ENCODE measurements at places on chromosomes 5 and 9.
A peak's percentile ranks its signal among the peaks of the same experiment; 100 is the strongest.

DNA sequence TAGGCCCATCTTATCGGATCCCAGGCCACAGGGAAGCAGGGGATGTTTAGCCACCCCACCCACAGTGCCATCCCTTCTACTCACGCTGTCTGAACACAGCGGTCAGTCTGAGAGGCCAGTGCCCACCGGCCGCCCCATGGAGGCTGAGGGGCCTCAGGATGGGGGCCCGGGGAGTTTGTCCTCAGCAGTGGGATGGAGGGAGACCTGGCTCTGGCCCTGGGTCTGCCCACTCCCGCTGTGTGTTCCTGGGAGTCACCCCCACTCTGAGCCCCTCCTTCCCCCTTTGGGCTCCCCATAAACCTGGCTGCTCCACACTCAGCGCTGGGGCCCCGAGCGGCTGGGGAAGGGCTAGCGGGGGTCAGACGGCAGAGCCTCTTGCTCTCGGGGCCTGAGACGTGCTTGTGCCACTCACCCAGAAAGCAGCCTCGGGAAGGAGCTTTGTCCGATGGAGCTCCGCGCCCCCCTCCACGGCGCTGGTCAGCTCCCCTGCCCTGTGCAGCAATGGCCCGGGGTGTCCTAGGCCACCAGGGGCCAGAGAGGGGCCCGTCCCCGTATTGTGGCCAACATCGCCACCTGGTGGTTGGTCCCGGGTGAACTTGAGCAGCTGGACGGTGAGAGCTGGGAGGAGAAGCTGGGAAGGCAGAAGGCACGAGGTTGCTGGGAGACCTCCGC is 10.9 kb upstream of the LAMC3 start:
- peak; percentile 86 for DNase-seq

DNA sequence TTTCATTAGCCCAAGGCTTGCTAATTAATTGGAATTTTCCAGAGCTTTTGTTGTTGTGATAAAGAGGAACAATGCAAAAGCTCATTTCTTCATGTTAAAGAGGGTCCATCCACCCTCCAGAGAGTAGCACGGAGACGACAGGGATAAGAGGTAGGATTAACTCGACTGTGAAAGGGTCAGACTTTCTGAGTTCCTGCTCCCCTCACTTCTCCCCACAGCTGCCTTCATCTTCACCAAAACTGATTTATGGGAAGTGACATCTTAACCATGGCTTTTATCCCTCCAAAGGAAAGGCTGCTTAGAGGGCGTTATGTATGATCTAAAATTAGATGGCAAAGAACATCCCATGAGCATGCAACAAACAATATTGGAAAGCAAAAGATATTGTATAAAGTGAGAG is 135.5 kb downstream of the GLIS3 start:
- DNase-seq, result no peak

DNA sequence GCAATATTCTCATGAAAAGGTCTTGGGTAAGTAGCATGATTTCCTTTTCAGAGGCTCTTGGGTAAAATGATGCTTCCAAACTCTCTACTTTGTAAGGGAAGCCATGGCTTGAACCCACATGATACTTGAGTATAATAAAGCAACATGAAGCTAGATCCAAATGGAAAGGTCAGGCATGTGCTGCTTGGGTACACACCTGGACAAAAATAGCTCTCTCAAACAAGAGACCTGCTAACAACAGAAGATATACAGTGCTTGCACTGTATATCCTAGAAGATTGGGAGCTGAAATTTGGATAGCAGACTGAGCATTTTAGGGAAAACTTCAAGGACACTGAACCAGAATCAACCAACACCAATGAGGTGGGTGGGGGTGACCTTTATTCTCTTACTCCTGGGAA is 40.2 kb downstream of the NMUR2 start:
- DNase-seq, result no peak

DNA sequence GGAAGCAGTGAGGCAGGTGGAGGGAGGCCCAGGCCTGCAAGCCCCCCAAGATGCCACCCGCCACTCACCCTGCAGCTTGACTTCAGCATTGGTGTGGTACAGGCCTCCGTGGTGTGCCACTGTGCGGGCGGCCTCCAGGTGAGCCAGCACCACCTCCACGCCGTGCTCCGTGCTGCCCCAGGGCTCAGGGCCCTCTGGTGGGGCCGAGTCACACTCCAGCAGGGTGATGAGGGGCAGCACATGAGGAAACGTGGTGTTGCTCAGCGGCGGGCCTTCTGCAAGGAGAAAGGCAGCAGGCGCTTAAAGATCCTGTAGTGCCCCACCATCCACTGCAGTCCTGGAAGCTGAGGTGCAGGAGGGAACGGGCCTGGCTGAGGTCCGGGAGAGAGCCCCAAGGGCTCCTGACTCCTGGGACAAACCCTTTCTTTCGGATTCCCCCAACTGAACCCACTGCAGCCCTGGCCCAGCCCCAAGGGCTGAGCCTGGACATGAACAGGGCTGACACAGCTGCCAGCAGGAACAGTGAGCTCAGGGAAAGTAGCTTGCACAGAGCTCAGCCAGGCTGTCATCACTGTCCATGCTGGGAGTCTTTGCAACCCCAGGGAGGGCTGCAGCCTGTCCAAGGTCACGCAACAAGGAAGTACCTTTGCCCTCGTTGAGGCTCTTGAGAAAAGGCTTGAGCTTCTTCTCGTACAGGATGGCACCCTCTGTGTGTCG is 4.7 kb upstream of the TOR2A start:
- no peak for DNase-seq

GRCh38 chr5:59007460-59008063 is 424.7 kb downstream of the RAB3C start:
- DNase-seq, result peak; percentile 76

DNA sequence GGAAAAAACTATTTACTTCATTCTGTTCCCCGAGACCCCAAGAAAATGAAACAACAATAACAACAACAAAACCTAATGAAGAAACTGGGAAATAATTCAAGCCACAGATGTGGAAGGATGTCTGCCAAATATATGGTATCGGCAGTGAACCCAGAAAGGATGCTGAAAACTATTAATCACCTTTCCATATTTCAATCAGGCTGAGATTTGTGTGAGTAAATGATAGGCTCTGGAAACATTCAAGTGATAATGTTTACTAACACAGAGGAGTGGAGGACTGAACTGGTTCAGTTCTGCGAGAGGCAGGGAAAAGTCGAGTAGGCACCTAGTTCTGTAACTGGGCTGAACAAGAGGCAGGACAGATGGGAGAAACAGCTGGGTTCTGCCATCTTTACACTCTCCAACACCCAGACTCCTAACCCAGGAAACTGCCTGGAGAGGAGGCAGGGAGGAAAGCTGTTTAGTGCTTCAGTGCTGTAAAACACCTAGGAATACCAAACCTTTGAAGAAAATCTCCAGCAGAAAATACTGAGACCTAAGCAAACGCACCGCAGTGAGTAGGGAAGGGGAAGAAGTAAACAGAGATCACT is 96.8 kb upstream of the GNA14 start:
- no peak for DNase-seq

DNA sequence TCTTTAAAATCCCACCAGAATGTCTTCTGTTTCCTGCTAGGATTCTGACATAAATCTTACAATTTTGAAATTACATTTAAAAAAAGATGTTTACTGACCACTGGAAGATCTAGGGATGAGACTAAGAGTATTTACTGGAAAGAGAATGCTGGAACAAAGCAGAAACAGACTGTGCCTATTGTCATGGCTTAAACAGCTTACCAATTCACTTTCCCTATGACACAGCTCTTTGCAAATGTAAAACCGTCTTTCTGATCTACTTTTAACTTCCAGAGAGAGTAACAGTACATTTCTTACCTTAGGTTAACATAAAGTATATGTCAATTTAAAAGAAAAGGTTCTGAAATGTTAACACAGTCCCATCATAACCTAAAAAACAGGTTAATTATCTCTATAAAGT is 10.7 kb downstream of the GIN1 start:
- no peak for DNase-seq

GRCh38 chr5:33441241-33442177 is 744 bp downstream of the TARS1 start:
- DNase-seq, result peak; percentile 91

GRCh38 chr9:132562306-132562573 is 20.2 kb upstream of the BARHL1 start:
- no peak for DNase-seq

DNA sequence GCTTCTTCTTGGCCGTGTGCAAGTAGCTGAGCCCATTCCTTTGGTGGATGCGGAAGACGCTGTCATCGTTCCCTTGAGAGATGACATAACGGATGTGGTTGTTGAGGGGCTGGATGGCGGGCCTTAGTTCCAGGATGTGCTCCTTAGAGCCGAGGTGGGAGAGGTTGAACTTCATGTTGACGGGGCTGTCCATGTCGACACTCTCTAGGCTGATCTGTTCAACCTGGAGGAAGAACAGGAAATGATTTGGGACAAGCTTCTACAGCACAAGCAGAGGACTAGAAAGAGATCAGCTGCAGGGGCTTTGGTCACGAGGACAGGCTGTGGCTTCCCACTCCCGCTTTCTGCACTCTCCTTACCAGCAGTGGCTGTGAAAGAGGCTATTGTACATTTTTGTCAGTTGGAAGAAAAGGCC is 176.0 kb downstream of the SLC12A2 start:
- DNase-seq, result no peak

DNA sequence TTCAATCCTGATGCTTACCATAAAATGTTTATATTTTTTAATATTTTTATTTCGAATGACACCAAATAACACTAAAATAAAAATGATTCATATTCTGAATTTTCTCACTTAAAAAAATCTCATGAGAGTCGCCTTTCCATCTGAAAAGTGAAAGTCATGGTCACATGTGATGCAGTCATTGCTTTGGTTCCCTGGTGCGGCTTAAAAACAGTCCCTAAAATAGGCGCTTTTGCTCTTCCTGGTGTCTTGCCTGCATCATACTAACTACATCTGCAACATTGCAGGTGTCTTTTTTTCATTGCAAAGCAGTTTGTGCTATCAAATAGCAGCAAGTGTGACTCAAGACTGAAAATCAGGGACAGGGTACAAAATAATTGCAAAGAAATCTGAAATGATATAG is 185.2 kb upstream of the NREP start:
- no peak for DNase-seq

DNA sequence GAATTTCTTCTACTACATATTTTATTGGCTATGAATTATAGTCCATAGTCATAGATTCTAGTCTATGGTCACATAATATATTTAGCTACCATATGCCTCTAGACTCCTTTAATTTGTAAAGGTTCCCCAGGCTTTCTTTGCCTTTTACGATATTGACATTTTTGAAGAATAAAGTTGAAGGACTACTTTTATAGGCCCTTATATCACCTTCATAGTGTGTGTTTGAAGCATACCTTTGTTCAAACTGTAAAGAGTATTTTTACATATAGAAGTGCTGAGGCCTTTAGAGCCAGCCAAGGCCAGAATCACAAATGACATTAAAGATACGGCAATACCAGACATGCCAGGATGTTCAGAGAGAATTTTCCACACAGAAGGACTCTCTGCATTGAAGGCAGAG is 147.0 kb downstream of the GABRG2 start:
- DNase-seq, result no peak

- DNase-seq, result no peak
Observed at GRCh38 chr5:115191474-115192031, 21.8 kb upstream of the TRIM36 start.

DNA sequence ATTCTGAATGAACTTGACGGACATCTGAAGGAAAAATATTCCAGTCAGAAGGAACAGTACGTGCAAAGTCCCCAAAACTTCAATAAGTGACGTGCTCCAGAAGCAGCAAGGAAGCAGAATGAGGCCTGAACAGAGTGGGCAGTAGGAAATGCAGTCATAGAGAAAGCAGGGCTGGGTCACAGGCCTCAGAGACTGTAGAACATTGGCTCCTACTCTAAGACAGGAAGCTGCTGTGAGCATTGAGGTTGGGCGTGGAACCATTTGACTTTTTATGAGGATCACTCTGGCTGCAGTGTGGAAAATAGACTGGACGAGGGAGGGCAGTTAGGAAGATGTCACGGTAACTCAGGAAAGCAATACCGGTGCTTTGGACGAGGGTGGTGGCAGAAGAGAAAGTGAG is 64.0 kb downstream of the DOCK8 start:
- DNase-seq, result no peak

DNA sequence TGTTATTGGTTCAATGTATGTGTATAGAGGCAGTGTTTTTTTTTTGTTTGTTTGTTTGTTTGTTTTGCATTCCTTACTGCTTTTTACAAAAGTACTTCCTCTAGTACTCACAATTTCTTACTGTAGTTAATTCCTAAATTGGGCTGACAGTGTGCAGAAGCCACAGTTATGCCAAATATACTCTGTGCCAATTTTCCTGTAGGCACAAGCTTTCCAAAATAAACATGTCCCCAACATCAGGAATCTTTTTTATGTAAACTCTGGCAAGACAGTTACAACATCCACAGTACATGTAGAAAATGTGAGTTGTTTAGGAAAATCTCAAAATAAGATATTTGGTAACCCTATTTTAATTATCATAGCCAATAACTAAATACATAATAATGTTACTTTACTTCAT is 161.6 kb upstream of the TSLP start:
- DNase-seq, result no peak

GRCh38 chr9:2809692-2810419 is 34.0 kb downstream of the PUM3 start:
- no peak for DNase-seq

DNA sequence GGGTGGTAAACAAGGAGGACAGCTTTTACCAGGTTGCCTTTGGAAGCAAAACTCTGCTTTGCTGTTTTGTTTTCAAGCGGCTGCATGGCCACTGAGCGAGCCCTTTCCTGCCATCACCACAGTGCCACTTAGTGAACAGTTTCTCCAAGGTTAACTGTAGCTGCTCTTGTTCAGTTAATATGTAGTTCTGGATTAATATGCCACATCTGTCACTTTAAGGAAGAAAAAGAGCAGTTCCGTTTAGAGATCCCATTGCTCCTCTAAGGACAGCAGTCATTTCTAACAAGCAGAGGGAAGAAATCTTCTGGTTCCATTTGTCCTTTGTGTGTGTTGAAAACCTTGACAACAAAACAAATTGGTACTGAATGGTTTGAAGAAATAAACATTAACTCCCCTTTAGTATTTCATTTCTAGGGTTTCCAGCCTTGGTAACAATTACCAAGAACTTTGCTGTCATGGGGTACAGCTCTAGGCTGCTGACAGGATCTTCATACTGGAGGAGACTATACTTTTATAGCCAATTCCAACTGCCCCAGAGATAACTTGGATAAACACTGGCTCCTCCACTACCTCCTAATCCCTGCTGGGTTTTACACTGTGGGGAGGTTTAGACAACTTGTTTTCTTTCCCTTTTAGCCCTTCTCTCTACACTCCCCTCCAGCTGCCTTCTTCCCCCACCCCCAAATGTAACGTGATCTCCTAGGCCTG is 10.3 kb upstream of the ABL1 start:
- DNase-seq, result peak; percentile 22

DNA sequence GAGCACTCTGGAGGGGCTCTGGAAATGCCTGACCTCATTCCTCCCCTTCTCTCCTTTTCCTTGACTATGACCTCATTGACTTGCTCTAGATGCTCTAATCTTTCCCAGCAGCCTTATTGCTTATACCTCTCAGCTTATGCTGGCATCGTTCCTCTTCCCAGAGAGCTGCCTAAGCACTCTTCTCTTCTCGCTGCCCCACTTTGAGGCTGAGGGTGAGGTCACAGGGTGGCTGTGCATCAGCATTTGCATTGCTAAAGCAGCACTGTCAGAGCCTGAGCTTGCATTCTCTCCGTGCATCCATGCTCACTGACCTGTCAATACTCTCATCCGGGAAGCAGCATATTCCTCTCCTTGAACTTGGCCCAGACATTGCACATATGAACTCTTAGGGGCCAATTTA is 96.4 kb upstream of the NTRK2 start:
- DNase-seq, result no peak

Measured in hematopoietic multipotent progenitor cell treated with erythropoietin and hydrocortisone succinate and interleukin-3 and kit ligand, for 4 days (in vitro differentiated cells).